Fibroblast of the aortic adventitia (primary cell): ENCODE measurements at places on chromosomes 1 and 21.

DNA sequence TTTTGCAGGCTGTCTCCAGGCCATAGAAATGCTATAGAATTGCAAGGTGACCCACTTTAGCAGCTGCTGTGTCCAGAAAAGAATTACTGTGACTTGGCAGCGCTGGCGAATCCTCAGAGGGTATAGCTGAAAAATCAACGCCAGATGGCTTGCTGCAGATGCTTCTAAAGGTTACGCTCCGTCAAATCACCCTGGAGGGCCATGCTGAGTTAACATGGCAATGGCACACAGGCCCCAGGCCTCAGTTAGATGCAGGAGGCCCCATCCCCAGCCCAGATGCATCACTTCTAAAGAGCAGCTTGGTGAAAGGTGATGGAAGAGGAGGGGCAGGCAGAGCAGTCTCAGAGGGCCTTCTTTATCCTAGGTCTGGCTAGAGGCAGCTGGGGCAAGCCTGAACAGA lies 18.0 kb downstream of the KIAA1614 start:
- no peak for DNase-seq

DNA sequence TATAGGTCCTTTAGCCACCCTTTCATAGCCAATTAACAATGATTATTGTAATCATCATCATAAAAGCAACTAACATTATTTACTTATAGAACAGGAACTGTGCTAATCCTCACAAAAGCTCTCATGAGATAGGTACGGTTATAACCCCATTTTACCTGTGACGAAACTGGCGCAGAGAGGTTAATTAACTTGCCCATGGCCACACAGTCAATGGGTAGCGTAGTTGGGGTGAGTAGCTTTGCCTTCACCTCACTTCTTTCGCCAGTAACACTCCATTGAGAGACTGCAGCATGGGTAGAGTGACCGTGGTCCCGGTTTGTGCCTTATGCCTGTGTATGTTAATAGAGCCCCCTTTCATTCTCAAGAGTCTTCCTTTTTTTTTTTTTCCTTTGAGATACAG lies 10.3 kb downstream of the NIPAL3 start:
- DNase-seq, result no peak

- DNase-seq, result no peak
Observed at GRCh38 chr1:232786845-232787455, 18.3 kb upstream of the MAP10 start.

DNA sequence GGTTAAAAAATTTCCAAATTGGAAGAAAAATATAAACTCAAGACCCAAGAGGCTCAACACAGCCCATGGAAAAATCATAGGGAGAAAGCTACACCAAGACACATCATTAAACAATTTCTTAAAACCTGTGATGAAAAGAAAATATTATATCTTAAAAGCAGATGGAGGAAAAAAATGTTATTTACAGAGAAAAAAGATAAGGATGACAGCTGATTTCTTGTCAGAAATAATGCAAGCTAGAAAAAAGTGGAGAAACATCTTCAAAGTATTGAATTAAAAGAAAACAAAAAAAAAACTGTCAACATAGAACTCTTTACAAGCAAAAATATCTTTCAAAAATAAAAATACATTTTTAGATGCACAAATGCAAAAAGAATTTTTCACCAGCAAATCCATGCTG lies 930.5 kb downstream of the ADGRL2 start:
- no peak for DNase-seq
